Left renal pelvis (tissue), 4 donors: ENCODE measurements at places on chromosomes 7 and 10. TPM values are rescaled to one million over a fixed set of nuclear protein-coding genes. Genes with fewer than 3 reads are reported as not detected.

DNA sequence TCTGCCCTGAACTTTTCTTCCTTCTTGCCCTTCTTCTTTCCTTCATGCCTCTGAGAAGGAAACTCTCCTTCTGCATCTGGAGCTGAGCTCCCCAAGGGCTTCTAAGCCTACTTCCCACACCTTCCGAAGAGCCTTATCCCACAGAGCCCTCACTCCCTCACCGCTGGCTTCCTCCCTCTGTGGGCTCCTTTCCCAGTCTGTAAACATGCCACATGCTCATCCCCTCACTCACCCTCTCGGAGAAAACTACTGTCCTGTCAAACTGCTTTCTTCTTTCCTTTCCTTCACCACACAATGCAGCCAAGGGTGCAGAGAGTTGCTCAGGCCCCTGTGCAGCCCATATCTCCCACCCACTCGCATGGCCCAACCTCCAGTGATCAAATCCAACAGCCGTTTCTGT is 18.1 kb downstream of the ANKRD16 start:
- no peak for DNase-seq

PAX2 gene
- 237 TPM for polyA plus RNA-seq

- no peak for DNase-seq
These were observed 79.5 kb upstream of the SVIL start for GRCh38 chr10:29714096-29714874.

SLC18A3 gene
- polyA plus RNA-seq = not detected

DNA sequence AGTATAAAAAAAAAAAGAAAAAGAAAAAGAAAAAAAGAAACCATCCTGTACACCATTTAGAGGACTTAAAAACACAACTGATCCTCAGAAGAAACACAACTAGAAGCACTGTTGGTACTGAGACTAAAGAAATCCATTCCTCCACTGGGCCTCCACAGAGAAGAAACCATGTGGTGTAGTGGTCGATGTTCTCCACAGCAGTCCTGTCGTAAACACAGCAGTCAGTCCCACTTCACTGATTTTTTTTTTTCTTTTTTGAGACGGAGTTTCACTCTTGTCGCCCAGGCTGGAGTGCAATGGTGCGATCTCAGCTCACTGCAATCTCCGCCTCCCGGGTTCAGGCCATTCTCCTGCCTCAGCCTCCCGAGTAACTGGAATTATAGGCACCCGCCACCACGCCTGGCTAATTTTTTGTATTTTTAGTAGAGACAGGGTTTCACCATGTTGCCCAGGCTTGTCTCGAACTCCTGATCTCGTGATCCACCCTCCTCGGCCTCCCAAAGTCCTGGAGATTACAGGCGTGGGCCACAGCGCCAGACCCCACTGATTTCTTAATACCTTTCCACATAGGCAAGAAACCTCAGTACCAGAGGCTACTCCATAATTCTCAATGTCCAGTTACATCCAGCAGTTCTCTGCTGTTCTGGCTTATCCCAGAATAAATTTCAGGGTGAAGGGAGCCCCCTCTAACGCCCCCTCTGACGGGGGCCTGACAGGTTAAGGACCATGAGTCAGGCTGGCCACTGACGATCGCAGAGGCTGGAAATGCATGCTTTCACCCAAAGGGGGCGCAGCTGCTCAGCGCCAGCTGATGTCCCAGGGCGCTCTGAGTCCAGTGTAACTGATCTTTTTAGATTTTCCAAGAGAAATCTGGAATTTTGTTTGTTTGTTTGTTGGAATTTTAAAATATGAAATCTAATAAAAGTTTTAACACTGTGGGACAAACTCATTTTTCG is 24.8 kb upstream of the FFAR4 start:
- no peak for DNase-seq

HYCC1 gene
- polyA plus RNA-seq = 22.0 TPM

PRKAR1B gene
- polyA plus RNA-seq = 37.8 TPM

DNA sequence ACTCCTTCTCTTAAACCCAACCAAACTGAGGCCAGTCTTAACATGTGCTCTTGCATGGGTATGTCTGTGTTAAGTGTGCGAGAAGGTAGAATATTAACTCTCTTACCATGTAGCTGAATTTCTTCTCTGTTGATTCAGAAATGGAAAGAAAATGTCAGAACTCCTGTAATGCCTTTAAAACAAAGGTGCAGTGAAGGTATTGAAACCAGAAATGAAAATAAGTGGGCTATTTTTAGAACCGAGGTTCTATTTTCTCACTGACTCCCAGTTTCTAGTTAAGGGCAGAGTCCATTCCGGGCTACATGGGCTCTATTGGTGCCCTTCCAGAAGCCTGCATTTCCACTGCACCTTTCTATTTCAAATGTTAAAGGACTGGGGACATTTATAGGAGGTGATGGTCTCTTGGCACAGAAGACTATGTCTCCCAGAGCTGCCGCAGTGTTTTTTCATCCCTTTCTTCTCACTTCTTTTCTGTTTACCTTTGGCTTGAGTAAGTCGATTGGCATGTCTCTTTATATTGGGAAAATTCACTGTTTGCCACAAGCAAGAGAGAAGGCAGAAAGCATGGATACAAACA is 174.9 kb downstream of the LRMDA start:
- no peak for DNase-seq

GRCh38 chr7:77765906-77766800 is 32.1 kb downstream of the TMEM60 start:
- no peak for DNase-seq

AMZ1 gene
- polyA plus RNA-seq = 0.10 TPM

SHOC2 gene
- polyA plus RNA-seq = 47.4 TPM

- no peak for DNase-seq
These were observed 195.5 kb downstream of the CELF2 start for GRCh38 chr10:11213137-11213536.

DNA sequence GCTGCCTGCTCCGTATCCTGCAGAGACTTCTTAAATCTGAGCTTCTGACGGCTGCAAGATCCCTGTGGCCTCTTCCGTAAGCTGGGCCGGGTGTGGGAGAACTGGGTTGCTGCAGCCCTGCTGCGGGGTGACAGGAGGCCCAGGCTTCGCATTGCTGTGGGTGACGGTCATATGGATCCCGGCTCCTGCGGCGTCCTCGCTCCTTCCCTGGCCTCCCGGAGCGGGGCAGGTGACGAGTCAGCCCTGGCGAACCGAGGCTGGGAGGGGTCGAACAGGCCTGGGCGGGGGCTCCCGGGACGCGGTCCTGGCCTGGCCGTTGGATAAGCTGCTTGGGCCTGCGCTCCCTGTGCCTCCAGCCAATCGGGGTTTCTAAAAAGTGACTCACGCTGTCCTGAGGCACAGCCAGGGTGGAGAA is 7.8 kb upstream of the UBE2D1 start:
- DNase-seq = no peak

- DNase-seq = no peak
These were observed 280.8 kb downstream of the ZEB1 start for GRCh38 chr10:31599626-31600504.

- DNase-seq = no peak
These were observed 108.2 kb upstream of the MKLN1 start for GRCh38 chr7:131219312-131220041.

DNA sequence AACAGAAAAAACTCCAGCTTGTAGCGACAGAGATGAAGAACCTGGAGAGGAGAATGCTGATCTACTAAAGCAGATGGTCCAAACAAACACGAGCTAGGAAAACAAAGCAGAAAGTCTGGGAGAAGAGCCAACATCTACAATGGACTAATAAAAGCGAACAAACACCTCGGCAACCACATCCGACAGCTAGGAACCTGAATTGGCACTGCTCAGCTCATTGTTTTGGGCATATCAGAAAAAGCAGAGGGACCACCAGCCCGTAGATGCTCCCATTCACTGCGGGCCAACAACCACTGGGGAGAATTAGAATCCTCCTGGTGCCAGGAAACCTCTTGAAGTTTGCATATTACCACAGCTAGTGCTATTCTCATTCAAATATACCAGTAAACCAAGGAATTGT is 204.7 kb downstream of the NXPH1 start:
- DNase-seq = peak; percentile 26

DNA sequence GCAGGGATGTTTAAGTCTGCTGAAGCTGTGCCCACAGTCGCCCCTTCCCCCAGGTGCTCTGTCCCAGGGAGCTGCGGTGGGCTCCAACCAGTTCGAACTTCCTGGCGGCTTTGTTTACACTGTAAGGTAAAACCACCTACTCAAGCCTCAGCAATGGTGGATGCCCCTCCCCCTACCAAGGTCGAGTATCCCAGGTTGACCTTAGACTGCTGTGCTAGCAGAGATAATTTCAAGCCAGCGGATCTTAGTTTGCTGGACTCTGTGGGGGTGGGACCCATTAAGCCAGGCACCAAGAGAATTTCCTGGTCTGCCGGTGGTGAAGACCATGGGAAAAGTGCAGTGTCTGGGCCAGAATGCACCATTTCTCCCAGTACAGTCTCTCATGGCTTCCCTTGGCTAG is 56.0 kb downstream of the CCDC7 start:
- no peak for DNase-seq

VGF gene
- polyA plus RNA-seq = not detected

DNA sequence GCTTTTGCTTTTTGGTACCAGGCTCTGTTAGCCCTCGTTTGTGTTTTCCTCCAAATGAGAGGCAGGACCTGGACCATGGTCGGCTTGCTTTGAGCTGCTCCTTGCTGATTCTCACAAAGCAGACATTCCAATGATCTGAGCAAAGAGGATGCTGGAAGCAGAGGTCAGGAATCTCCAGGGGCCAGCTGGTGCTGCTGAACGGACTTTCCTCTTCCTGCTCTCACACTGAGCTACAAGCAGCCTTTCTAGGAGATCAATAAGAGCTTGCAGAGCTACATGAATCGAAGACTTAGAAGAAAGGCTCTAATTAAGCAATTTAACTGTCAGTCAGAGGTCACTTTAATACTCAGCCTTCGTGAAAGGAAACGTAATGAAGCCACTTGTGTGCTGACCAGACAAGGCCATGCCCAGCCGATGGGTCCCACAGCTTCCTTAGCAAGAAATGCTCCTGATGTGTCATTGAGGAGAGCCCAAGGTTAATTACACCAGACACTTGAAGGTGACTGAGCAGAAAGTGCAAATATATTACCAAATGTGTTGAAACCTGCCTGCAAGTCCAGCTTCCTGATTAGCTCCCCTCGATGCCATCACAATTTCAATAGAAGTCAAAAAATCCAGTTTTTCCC is 151.3 kb upstream of the RSU1 start:
- no peak for DNase-seq

GRCh38 chr10:47402641-47403301 is 18.7 kb upstream of the ZNF488 start:
- no peak for DNase-seq

- DNase-seq = no peak
These were observed 25.6 kb downstream of the HPS6 start for GRCh38 chr10:102090772-102091171.

GRCh38 chr7:117332031-117332430 is 9.2 kb upstream of the WNT2 start:
- DNase-seq = no peak

DNA sequence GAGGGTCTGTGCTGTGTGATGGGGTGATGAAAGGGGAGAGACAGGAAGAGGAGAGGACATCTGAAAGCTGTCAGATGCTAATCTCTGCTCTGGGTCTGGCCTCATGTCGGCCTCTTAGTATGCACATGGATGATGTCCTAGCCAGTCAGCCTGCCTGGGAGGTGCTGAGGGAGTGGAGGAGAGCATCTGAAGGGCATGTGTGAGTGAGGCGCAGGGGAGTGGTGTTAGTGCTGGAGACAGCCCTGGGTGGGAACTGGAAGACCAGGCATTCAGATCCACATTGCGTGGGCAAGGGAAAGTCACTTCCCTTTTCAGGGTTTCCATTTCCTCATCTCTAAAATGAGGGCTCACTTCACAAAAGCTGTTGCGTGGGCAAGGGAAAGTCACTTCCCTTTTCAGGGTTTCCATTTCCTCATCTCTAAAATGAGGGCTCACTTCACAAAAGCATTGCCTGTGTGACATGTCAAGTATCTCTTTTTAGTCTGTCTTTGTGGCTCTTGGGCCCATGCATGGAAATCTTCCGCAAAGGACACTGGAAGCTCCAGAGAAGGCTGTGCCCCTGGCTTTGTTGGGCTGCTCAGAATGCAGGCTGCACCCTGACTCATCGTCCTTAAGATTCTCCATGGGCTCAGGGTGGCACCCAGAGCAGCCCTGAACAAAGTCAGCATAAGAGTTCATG is 10.0 kb downstream of the SFTPD start:
- DNase-seq = no peak

- DNase-seq = no peak
These were observed 117.6 kb downstream of the GLCCI1 start for GRCh38 chr7:8086239-8086638.

GRCh38 chr7:69608878-69609277 is 10.6 kb downstream of the AUTS2 start:
- DNase-seq = no peak

DNA sequence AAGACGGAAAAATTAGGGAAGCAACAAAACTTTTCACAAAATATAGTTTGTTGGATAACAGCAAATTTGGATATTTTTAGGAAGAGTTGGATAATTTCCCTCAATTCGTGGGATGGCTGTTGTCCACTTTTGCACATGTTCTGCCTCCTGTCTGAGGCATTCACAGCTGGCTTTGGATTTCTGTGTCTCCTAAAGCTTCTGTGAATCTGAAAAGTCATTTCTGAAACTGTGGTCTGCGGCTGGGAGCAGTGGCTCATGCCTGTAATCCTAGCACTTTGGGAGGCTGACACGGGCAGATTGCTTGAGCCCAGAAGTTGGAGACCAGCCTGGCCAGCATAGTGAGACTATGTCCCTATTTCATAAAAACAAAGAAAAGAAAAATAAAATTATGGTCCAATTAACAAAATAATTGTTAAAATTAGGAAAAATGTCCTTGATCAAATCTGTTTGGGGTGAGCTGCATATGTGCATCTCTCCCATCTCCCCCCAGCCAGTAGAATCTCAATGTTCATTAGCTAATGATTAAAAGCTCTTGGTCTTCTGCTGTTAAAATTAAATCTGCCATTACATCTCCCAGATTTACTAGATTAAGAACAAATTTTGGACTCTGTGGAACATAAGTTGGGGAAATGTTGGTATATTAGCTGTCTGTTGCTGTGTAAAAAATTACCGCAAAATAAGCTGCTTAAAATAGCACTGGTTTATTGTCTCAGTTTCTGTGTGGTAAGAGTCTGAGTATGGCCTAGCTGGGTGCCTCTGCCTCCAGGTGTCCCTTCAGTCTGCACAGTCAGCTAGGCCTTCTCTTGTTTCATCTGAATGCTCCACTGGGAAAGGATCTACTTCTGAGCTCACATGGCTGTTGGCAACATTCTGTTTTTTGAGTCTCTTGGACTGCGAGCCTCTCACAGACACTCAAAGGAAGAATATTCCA is 332.0 kb upstream of the FZD1 start:
- no peak for DNase-seq

ARMC3 gene
- 14.2 TPM for polyA plus RNA-seq

EDRF1 gene
- 47.7 TPM for polyA plus RNA-seq

- DNase-seq = no peak
These were observed 15.3 kb upstream of the GPR146 start for GRCh38 chr7:1028775-1029636.

GRCh38 chr7:108226816-108227299 is 96.7 kb upstream of the LAMB4 start:
- DNase-seq = no peak

GRCh38 chr10:625333-625696 is 64.2 kb downstream of the DIP2C start:
- no peak for DNase-seq
